ENCODE measurements at places on chromosomes 5 and 9.

DNA sequence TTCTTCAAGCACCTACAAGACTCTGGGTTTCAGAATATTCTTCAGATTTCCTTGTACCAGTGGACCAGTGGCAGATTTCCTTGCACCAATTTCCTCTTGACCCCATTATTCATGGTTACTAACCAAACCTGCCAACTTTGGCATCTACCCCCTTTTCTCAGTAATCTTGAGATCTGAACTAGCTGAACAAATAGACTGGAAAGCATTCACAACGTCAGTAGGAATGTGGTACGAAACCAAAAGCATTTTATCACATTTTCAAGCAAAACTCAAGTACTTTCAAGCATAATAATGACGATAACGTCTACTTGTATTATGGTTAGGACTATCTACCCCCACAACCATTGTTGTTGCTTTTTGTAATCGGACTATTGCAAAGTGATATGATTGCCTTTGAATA, 1217.3 kb downstream of the PTPRD start:
- DNase-seq, result no peak

GRCh38 chr9:75432386-75432785, 344.1 kb downstream of the OSTF1 start:
- DNase-seq, result no peak

DNA sequence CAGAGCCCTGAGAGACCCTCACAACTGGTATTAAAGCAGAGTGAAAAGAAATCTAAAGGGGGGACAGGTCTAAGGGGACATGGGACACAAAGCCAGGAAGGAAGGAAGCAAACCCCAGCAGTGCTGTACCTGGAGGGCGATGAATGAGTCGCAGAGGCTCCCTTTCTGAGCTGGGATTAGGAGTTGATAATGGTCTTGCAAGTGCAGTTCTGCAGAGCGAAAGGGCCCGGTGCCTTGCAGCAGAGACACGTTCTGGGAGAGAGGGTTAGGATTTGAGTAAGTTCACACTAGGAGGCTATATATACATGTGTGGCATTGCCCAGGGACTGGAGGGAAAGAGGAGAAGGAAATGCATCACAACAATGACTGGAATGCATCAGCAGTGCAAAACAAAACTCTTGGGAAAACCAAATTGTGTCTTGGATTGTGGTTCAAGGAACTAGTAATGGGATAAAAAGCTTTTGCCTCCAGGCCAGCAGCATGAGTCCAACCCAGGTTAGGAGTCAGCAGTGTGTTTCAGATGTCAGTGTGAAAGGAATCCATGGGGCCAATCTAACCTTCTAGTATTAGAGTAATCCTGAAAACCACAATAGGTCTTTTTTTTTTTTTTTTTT, 38.8 kb upstream of the LIFR start:
- DNase-seq, result no peak

- DNase-seq, result no peak
Measured at GRCh38 chr5:130198927-130199326, 294.7 kb downstream of the CHSY3 start.

- DNase-seq, result no peak
Measured at GRCh38 chr5:115398719-115399118, 102.3 kb upstream of the CCDC112 start.

DNA sequence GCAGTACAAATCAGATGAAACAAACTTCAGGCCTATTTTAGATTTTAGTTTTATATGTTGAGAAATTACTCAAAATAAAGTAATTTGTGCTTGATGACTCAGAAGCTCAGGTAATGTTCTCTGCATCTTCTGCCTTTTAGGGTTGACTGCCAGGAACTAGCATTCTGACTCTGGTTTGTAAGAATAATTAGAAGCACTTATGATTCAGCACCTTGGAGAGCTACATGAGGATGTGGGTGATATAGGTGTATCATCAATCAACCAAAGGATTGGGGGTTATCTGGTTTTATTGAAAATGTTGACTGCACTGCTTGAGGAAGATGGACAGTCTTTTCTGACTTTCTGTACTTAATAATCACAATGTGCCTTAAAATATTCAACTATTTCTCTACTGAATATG, 118.7 kb upstream of the SGCD start:
- DNase-seq, result no peak

GRCh38 chr5:82982846-82983245, 94.3 kb downstream of the TMEM167A start:
- DNase-seq, result no peak

GRCh38 chr9:88312045-88312444, 76.2 kb upstream of the SPIN1 start:
- no peak for DNase-seq

DNA sequence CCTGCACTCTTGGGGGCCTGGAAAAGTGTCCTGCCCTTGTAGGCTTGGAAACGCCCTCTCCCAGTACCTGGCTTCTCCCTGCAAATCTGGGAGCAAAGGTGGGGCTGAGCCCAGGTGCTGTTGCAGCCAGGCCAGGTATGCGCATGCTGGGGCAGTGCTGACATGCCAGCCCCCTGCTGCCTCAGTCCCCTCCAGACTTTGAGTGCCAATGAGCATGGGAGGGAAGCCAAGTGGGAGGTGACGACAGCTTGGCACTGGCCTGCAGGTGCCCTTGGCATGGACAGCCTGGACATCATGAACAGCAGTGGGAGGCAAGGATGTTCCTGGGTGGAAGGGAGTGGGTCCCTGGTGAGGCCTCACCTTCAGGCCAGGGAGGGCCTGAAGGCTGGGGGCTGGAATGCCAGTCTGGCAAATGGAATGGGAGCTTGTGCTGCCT, 1494.4 kb upstream of the NUDT12 start:
- DNase-seq, result no peak

- DNase-seq, result no peak
Measured at GRCh38 chr5:126363658-126364057, 59.6 kb upstream of the GRAMD2B start.

- DNase-seq, result no peak
Measured at GRCh38 chr9:134960701-134961181, 43.0 kb upstream of the FCN1 start.

DNA sequence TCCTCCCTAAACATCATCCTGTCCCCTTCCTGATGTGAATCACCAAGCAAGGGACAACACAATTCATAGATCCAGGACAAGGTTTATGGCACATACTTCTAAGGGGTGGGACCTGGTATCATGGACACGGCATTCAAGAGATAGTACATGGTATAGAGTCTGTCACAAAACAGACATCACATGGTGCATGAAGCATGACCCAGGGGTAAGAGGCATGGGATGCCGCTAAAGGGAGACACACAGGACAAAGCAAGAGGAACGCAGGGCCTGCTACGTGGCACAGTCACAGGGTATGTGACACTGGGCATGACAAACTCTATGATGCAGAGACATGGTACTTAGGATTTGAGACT, 20.7 kb downstream of the GSN start:
- no peak for DNase-seq

- DNase-seq, result no peak
Measured at GRCh38 chr5:1760656-1761452, 38.8 kb downstream of the MRPL36 start.

DNA sequence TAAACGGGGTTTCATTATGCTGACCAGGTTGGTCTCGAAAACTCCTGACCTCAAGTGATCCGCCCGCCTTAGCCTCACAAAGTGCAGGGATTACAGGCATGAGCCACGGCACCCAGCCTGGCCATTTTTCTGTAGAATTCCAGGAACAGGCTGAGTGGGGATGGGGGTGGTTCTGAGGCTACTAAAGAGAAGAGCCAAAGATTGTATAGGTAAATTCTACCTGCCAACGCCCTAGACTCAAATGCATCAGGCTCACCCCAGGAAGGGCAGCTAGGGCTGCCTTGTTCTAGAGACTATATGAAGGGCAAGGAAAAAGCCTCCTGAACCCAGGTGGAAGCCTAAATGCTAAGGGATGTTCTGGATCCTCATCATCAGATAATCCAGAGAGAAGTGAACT, 1.6 kb upstream of the C5orf52 start:
- DNase-seq, result no peak

DNA sequence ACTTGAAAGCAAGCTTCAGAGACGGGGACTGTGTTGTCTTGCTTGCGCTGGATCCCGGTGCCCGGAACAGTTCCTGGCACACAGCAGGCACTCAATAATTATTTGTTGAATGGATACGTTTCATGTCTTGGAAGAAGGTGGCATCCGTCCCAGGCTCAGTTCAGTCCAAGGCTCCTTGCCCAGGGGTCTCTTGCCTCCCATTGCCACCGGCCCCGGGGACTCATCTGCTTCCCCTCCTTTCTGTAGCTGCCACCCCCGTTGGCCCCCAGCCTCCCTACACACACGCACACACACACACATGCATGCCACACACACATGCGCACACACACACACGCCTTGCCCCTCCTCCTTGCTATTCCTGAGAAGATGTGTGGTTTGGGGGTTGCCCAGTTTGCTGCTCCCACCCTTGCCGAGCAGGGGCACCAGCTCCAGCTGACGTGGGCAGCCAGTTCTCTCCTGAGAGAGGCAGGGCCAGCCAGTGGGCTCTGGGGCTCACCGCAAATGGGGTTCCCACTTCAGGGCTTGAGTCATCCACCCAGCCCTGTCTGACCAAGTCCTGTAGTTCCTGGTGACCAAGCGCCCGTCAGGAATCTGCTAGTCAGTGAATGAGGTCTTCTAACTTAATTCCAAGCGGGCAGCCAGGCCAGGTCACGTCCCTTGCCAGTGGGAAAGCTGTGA, 41.8 kb downstream of the HK3 start:
- DNase-seq, result no peak

- peak; percentile 39 for DNase-seq
Measured at GRCh38 chr9:122261469-122261881, 3.2 kb downstream of the RBM18 start.

GRCh38 chr9:4324513-4324912, 24.6 kb upstream of the GLIS3 start:
- DNase-seq, result no peak

GRCh38 chr5:124511791-124512190, 234.6 kb downstream of the ZNF608 start:
- DNase-seq, result no peak

GRCh38 chr9:34332076-34332964, 3.0 kb downstream of the NUDT2 start:
- DNase-seq, result peak; percentile 37

DNA sequence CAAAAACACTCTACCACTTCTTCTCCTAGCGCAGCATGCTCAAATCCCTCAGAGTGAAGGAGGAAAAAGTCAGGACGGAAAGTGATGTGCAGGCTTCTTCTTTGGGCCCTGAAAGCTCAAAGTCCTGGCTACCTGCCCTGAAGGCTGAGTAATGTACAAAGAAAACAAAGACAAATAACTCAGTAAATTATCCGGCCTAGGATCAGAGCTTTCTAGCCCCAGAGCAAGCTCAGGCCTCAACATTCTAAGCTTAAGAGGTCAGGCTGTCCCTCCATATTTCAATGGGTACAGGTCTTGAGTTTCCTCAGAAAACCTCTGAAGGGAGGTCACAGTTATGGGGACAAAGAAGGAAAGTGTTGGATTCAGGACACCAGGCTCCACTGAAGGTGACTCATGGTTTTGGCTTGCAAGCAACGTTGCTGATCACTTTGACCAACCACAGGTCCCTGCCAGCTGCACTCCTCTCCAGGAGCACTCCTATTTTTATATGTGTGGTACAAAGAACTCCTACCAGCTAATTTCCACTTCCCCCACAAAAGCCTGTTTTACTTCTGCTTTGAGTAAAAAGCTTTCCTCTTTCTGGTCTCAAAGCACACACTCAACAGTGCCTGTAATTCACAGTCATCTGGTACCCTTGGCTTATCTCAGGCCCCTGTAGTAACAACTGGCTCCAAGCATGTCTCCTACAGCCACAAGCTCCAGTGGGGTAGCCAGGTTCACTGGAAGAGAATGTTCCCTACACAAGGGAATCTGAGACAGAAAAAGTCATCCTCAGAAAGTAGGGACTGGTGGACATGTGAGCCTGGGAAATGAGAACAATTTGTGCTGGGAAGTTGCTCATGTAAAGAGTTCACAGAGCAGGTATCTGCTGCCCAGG, 115.7 kb downstream of the UGCG start:
- DNase-seq, result no peak

DNA sequence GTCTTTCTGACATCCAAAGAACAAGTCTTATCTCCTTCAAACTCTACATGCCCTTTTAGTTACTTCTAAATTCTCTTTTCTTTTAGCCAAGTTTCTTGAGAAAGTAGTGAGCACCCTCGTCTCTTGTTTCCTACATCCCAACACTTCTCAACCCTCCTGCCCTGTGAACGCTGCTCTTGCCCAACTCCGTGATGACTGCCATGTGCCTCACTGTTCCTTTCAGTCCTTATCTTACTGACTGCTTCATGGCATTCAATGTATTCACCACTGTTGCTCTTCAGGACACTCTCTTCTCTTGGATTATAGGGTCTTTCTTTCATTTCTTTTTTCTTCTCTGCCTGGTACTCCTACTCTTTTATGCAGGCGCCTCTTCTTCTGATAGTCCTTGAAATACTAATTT, 14.8 kb downstream of the C9 start:
- DNase-seq, result no peak

DNA sequence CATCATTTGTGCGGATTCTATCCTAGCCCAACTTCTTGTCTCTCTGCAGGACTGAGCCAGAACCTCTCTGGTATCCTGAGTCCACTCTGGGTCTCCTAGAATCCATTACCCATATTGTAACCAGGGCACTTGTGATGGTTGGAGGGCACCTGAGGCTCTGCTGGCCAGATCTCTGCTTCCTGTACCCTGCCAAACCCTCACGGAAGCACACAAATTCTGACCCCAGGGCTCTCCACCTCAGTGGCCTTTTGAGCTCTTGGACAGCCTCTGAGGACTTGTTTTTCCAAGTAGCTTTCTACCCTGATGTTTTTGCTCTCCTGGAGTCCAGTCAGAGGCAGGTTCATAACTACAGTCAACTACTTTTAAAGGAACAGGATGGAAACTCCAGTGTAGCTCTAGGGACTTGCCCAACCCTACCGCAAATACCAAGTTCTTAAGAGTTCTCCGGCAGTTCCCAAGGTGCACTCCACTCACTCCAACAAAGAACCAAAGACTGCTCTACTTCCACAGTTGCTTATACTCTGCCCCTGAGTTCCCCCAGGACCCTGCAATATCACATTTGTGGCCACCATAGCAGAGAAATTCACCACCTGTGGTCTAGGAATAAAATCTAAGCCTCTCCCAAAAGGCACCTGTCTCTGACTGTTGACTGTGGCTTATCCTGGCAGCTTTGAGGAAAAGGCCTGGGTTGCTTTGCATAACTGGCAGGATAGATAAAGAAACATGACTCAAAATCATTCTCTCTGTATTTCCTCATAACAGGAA, 9.6 kb downstream of the PIP5K1B start:
- no peak for DNase-seq

DNA sequence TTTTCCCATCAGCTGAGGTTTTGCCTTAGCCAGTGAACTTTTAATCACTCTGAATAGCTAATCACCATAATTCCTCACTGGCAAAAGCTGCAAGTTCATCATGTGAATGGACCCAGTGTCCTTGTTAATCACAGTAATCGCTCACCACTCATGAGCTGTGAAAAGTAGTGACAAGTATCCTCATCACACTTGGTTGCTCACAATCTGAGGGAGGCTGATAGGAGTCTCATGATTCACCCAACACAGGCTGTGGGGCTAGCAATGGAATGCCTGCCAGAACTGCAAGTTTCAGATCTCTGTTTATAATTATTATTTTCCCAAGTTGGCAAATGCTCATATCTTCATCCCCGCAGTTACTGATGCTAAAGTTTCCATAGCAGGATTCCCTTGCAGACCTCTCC, 467.2 kb downstream of the KIF4B start:
- no peak for DNase-seq

GRCh38 chr5:164076556-164076955, 571.1 kb downstream of the MAT2B start:
- DNase-seq, result no peak

GRCh38 chr5:126780165-126780827, 3.4 kb downstream of the LMNB1 start:
- DNase-seq, result peak; percentile 41

GRCh38 chr9:109164042-109164441, 3.0 kb downstream of the FRRS1L start:
- DNase-seq, result no peak

Measured in NCI-H345 (cell line).